ENCODE measurements at places on chromosomes 4 and X.
A peak's percentile ranks its signal among the peaks of the same experiment; 100 is the strongest.

- DNase-seq: no peak
Measured at GRCh38 chrX:150364347-150365050, 1.4 kb downstream of the MAMLD1 start.

DNA sequence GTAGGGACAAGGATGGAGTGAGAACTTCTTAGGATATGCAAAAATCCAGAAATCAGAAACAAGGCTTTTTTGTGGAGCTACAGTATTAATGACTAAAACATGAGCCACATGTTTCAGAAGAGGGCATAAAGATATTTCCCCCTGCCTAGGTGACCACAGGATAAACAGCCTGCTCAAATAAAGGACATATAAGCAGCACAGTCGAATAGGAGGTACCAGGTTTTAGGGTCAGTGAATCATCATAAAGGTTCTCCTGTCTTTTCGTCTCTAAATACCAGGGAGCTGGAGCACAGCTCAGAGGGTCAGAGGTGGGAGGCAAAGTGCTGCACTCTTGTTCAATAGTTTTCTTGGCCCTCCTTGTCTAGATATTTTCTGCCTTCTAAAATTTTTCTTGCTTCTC, 211.9 kb upstream of the HS3ST1 start:
- DNase-seq: no peak

- no peak for DNase-seq
Measured at GRCh38 chr4:42371305-42372252, 25.7 kb upstream of the SHISA3 start.

DNA sequence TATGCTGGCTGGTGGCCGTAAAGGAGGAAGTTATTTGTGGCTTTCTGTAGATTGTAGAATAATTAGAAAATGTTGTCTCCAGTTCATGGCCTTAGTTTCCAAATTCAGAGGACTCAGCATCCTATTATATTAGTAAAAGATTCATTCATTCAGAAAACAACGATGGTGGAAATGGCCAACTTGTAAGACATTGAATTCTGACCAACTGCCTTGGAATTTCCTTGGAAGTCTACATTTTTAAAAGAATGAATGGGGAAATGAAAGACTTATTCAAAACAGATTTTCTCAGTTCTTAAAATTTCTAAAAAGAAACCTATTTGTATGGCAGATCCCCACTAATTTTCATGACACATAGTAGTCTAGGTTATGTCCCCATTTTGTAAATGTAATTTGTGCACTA, 561.5 kb downstream of the ANKRD50 start:
- no peak for DNase-seq

DNA sequence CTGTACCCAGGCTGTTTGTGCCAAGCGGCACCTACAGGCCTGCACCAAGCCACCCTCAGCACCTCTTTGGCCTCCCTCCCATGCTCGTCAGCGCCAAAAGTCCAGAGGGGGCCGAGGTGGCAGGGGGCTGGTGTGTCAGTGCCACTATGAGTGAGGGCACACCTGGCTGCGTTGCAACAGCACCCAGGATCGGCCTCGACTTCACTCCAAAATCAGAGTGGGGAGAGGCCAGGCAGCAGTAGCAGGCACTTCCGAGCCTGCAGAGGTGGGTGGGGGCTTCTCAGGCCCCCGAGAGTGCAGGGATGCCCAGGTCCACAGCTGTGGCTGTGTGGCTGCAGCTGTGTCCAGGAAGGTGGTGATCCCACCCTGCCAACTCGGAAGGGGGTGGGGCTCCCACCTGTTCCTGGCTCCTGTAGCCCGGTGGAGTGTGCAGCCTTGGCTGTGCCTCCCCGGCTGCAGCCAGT, 58.5 kb downstream of the PPA2 start:
- no peak for DNase-seq

- DNase-seq: no peak
Measured at GRCh38 chr4:7333024-7333780, 101.5 kb downstream of the PSAPL1 start.

- DNase-seq: no peak
Measured at GRCh38 chr4:173827707-173828106, 297.7 kb upstream of the HAND2 start.

DNA sequence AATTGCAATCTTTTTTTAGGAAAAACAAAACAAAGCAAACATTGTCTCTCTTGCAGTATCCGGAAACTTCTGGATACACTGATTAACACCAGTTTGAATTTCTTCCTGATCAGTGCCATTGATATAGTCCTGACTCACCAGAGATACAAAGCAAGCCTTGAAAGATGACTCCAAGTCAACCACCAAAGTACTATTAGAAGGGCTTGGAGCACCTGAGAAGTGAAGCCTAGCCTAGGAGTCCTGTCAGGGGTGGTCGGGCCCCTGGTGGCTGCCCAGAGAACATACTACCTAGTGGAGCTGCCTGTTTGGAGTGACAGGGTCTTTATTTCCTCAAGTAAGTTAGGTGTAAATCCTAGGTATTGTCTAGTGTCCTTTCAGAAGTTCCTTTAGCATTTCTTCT, 593.2 kb downstream of the ZNF674 start:
- no peak for DNase-seq

DNA sequence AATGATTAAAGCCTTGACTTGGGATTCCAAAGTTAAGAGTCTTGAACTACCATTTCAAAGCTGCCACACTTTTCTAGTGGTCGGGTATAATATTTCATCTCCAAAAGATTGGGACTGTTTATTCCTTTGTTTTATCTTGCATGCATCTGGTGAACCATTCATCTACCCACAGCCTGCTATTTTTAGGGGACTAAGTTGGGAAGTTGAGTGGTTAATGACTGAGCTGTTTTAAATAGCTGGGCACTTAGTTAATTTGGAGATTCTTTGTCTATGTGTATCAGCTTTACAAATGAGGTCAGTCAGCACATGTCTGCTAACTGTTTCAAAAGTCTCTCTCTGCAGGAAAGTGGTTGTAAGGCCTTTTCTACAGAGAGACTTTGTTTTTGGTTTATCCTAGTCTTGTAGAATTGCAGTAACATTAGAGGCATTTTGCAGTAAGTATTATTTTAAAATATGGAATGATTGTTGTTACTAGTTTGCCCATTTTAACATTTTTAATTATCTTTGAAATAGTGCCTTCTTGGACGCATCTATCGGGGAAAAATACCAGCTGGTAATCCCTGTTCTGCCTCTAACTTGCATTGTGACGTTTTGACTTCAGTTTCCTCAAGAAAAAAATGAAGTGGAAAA, 8.2 kb downstream of the BMP2K start:
- DNase-seq: no peak

- no peak for DNase-seq
Measured at GRCh38 chr4:88757067-88757466, 59.4 kb upstream of the NAP1L5 start.

GRCh38 chr4:161815841-161816240, 348.0 kb downstream of the FSTL5 start:
- no peak for DNase-seq

- no peak for DNase-seq
Measured at GRCh38 chr4:55549888-55550287, 3.2 kb upstream of the CLOCK start.

- DNase-seq: no peak
Measured at GRCh38 chrX:135625995-135626394, 87.4 kb upstream of the CT45A1 start.

DNA sequence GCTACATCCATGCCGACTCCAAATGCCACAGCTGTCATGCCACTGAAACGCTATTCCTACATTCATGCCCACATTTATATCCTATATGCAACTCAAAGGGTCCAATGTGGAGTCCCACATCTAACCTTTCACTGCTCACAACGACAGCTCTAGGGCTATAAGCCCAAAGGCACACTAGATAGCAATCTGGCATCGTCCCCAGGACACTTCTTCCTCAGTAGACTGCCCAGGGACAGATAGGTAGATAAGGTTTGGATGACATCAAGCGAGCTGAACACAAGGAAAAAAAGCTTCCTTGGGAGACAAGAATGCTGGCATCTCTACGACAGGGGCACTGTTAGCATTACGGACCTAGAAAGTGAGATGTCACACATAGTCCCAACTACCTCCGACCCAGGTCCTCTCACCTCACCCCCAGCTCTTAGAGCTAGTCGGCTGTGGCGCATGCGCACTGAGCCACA, 685 bp downstream of the RAB9B start:
- peak; percentile 31 for DNase-seq

DNA sequence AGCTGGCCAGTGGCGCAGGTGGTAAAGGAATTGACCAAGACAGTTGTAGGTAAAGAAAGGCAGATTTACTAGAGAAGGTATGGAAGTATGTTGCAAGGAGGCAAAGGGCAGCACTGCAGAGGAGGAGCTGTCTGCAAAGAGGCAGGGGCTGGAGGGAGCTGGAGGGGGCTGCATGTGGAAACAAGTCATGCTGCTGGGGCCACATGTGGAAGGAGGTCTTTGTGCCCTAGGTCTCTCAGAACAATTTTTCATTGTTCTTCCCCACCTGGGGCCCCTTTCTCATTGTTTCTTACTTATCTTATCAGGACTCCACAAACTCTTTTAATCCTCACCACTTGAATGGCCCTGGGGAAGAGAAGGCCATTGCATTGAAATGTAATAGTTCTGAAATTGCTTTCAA, 144.8 kb upstream of the PLAC1 start:
- DNase-seq: no peak

DNA sequence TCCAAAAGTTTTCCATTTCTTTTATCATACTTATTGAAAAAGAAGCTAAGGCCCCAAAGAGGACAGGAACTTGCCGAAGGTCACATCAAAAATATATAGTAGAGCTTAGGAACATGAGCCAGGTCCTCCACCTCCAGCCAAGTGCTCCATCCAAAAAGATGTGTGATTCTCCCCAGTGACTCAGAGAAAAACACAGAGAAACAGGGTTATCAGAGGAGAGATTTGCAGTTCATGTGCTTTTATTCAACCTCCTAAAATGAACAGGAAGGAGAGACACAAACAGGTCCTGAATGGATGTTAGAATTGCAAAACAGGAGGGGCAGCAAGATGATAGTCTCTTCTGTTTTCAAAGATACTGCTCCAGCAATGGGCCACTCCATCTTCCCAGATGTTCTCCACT, 19.6 kb upstream of the FGF16 start:
- DNase-seq: no peak

DNA sequence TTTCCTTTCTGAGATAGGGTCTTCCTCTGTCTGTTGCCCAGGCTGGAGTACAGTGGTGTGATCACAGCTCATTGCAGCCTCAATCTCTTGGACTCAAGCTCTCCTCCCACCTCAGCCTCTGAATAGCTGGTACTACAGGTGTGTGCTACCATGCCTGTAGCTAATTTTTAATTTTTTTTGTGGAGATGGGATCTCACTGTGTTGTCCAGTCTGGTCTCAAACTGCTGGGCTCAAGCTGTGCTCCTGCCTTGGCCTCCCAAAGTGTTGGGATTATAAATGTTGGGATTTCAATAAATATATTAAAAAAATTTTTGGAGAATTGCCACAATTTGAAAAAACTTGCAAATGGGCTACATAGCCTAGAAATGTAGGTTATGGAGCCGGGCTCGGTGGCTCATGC, 18.5 kb downstream of the RAPGEF2 start:
- no peak for DNase-seq

GRCh38 chrX:42128020-42128419, 204.7 kb upstream of the CASK start:
- no peak for DNase-seq

DNA sequence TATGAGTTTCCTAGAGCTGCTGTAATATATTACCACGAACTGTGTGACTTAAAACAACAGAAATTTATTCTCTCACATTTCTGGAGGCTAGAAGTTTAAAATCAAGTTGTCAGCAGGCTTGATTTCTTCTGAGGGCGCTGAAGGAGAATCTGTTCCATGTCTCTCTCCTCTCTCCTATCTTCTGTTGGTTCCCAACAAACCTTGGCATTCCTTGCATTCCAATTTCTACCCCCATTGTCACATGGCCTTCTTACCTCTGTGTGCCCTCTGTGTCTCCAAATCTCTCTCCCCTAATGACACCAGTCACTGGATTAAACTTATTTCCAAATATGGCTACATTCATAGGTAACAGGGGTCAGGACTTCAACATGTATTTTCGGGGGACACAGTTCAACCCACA, 672.7 kb downstream of the RPA4 start:
- no peak for DNase-seq

- no peak for DNase-seq
Measured at GRCh38 chrX:154718616-154719015, 32.3 kb downstream of the GAB3 start.

DNA sequence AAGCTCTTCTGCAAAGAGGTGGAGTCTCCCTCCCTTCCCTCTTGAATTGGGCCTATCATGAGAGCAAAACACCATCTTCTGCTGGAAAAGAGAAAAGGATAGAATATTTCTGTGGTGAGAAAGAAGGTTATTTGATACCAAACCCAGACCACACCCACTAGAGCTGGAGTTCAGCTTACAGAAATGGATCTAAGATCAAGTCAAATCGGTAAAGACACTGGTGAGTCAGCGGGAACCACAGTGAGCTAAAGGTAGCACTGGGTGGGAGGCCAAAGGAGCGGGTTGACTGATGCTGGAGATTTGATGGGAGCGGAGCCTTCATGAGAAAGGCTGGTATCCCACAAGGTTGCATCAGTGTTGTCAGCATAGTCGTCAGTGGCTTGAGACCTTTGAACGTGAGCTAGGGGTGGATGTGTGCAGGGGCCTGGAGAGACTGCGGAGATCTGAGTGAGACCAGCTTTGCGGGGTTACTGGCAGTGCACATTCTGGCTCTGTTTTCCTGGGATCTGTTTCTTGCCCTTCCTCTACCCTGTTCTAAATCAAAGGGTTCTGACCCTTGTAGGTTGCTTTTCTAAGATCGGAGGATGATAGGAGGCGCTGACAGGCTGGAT, 106.4 kb upstream of the SCOC start:
- no peak for DNase-seq

DNA sequence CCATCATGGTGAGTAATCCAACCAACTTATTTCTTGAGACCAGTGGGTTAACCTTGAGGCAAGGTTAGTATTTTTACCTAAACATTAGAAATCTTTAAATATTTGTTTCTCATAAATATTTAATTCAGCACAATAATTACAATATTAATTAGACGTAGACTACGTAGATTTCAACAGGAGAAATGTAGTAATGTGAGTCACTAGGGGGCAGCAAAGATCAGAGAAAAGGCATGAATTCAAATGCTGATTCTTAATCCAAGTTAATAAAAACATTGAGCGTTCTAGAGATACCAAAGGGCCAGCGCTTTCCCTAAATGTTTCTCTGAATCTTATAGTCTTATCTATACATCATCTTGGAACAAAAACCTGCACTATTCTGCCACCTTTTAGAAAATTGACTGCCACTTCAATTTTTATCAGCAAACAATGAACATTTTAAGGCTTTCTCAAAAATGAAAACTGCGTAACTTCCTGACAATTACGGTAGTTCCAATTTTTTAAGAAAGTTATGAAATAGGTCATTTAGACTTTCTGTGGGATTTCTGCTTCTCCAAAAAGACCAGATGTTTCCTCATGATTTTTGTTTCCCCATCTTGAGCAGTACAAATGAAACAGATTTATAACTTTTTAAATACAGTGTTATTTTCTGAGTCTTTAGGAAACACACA, 180.7 kb downstream of the GASK1B start:
- DNase-seq: peak; percentile 8

DNA sequence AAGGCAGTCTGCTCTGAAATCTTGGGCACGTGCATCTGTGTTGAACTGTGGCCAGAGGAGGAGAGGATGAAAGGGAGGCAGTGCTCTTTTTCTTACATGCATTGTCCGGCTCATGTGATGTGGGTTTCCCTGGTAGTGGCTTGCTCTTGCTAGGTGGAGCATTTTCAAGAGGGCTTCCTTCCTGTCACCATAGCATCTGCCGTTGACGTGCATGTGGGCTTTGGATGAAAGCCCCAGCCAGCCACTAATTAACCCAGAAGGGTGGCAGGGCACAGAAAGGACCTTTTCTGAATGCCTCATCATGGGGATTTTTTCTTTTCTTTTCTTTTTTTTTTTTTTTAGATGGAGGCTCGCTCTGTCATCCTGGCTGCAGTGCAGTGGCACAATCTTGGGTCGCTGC, 121.3 kb downstream of the GPR143 start:
- peak; percentile 7 for DNase-seq
